GM12878 (cell line): ENCODE measurements at places on chromosomes 11 and 22. TPM values are rescaled to one million over a fixed set of nuclear protein-coding genes. Genes with fewer than 3 reads are reported as not detected.

The SULT4A1 gene
- total RNA-seq: not detected in 2 replicates

The SLCO2B1 gene
- total RNA-seq: 1.1 and 1.8 TPM in 2 replicates

The NEFH gene
- 0.11 and 0.13 TPM in 2 replicates for total RNA-seq

The CABP4 gene
- 0.41 and 0.69 TPM in 2 replicates for total RNA-seq

The ZNF408 gene
- total RNA-seq: 11.3 and 12.1 TPM in 2 replicates

The NCF4 gene
- total RNA-seq: 65.6 and 66.5 TPM in 2 replicates

GRCh38 chr11:47285969-47286770 lies 16.2 kb downstream of the MADD start:
- H3K36me3 ChIP-seq: peaks cover 43% of the 10 kb centered on the region
- no peaks in the 10 kb centered on the region for H3K4me1 ChIP-seq
- DNase-seq: no peak
- no peaks in the 10 kb centered on the region for H3K27me3 ChIP-seq

DNA sequence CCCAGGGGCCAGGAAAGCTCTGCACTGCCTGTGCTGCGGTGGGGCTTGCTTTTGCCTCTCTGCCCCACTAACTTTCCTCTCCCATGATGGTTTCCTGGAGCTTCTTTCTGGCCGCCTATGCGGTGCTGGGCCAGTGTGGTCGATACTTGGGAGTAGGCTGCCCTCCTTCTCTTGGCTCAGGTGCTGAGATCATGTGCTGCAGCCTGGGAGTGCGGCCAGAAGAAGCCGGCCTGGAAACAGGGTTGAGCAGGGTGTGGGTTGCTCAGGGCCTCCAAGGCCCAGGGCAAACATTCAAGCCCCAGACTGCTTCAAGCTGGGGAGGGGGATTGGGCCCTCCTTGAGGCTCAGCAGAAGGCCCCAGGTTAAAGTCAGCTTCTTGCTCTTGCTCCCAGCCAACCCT lies 125.0 kb downstream of the NTM start:
- peaks cover 7% of the 10 kb centered on the region for H3K27me3 ChIP-seq
- H3K36me3 ChIP-seq: no peaks in the 10 kb centered on the region
- H3K4me3 ChIP-seq: no peak overlapping the region
- DNase-seq: no peak
- no peaks in the 10 kb centered on the region for H3K4me1 ChIP-seq

- H3K4me3 ChIP-seq: no peak overlapping the region
- no peaks in the 10 kb centered on the region for H3K27me3 ChIP-seq
- no peaks in the 10 kb centered on the region for H3K36me3 ChIP-seq
- DNase-seq: no peak
These were observed 161.1 kb downstream of the TEAD1 start for GRCh38 chr11:12835286-12835685.

GRCh38 chr11:81071606-81072005 lies 1630.8 kb upstream of the TENM4 start:
- no peak overlapping the region for H3K27ac ChIP-seq
- no peak overlapping the region for H3K4me3 ChIP-seq
- DNase-seq: no peak
- no peaks in the 10 kb centered on the region for H3K27me3 ChIP-seq

GRCh38 chr11:46918083-46918787 lies at the start of gene LRP4:
Gene LRP4, minus strand, starts transcription at chr11:46918550. Its CDS starts 171 bp downstream, at chr11:46918379.
- H3K36me3 ChIP-seq: no peaks in the 10 kb centered on the region
- H3K4me3 ChIP-seq: peak within 1 kb of the TSS; percentile 44; the same call in 1 of the 2 replicates
- no peak for DNase-seq
- peaks cover 28% of the 10 kb centered on the region for H3K27me3 ChIP-seq
- peaks cover 6% of the 10 kb centered on the region; the same call in 1 of the 2 replicates for H3K4me1 ChIP-seq
- H3K27ac ChIP-seq: no peak within 1 kb of the TSS

- H3K27me3 ChIP-seq: no peaks in the 10 kb centered on the region
- no peaks in the 10 kb centered on the region for H3K36me3 ChIP-seq
- no peak overlapping the region for H3K4me3 ChIP-seq
- DNase-seq: no peak
- H3K4me1 ChIP-seq: peaks cover 3% of the 10 kb centered on the region; the same call in 1 of the 2 replicates
These were observed 21.7 kb upstream of the ANKK1 start for GRCh38 chr11:113365895-113366294.

DNA sequence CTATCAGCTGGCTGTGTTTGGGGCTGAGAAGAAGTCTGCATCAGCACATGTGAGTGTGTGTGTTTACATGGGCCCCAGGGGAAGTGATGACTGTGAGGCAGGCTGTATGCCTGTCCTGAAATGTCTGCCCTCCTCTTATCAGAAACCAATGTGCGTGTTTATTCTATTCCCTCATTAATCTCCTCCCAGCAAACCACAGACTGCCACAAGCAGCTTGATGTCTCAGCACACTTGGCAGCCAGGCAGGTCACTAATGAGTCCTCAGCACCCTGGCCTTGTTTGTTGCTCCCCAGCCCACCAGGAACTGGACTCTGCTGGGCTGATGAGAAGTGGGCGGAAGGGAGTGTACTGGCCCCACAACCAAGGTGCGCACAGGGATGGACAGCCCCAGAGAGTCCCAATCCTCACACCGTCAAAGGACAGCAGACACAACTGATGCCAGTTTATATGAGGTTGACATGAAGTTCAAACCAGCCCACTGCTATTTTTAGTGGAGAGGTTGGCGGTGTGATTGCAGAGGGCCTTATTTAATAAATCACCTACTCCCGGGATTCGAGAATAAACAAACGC lies 225.8 kb downstream of the ETS1 start:
- DNase-seq: no peak
- H3K27ac ChIP-seq: no peak overlapping the region
- no peaks in the 10 kb centered on the region for H3K36me3 ChIP-seq
- no peaks in the 10 kb centered on the region for H3K27me3 ChIP-seq

DNA sequence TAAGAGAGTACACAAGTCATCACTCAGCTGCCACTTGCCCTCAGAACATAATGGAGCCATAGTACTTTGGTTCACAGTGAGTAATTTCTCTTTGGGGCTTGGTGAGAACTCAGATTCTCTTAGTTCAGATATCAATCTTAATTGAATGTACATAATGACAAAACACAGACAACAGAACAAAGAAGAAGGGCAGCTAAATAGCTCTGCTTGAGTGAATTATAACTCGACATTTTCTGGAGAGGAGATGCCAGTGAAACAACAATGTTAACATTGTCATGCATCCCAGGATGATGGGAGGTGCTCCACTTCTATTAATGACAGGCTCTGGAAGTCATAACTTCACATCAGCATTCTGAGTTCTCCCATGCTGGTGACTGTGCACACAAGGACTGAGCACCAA lies 508.1 kb downstream of the TMEM135 start:
- no peaks in the 10 kb centered on the region for H3K4me1 ChIP-seq
- no peak overlapping the region for H3K27ac ChIP-seq
- no peaks in the 10 kb centered on the region for H3K27me3 ChIP-seq
- H3K36me3 ChIP-seq: no peaks in the 10 kb centered on the region

DNA sequence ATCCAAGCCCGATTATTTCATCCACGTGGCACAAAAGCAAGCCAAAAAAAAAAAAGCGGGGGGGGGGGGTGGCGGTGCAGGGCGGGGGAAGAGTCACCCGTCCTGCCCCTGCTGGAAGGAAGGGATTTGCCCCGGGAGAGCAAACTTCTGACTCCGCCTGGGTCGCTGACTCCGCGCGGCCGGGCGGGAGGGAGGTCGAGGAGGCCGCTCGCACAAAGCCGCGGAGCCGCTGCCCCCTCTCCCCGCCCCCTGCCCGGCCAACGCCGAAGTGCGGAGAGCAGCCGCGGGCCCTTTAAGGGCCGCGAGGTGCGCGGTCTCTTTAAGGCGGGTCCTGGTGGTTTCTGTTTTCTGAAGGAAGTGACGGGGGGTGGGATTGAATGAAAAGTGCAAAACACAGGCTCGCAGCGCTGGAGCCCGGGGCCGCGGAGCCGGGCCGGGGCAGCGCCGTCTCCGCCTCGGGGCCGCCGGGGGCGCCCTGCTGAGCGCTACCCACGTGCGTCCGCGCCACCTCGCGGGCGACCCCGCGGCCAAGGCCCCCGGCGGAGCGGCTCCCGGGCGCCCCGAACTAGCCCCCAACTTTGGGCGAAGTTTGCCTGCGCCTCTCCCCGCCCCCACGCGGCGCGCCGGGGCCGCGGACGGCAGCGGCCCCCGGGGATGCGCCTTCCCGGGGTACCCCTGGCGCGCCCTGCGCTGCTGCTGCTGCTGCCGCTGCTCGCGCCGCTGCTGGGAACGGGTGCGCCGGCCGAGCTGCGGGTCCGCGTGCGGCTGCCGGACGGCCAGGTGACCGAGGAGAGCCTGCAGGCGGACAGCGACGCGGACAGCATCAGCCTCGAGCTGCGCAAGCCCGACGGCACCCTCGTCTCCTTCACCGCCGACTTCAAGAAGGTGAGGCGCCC lies at the start of gene OAF:
OAF (plus strand) TSS at position 407 of the 896 bp plus-strand sequence; CDS start at position 655, 248 bp downstream.
- no peaks in the 10 kb centered on the region for H3K36me3 ChIP-seq
- H3K27me3 ChIP-seq: no peaks in the 10 kb centered on the region; the same call in 1 of the 2 replicates
- no peak within 1 kb of the TSS; the same call in 1 of the 2 replicates for H3K27ac ChIP-seq
- no peak for DNase-seq
- H3K4me3 ChIP-seq: peak within 1 kb of the TSS; percentile 74

GRCh38 chr11:30281476-30282288 lies 41.2 kb upstream of the ARL14EP start:
- H3K36me3 ChIP-seq: no peaks in the 10 kb centered on the region
- H3K27ac ChIP-seq: no peak overlapping the region
- no peaks in the 10 kb centered on the region for H3K27me3 ChIP-seq
